ENCODE measurements at places on chromosomes 11 and 22.

GRCh38 chr22:45883811-45884170, 93.2 kb downstream of the WNT7B start:
- DNase-seq = no peak

- DNase-seq = no peak
These were observed 53.7 kb downstream of the TBC1D22A start for GRCh38 chr22:46815896-46816731.

DNA sequence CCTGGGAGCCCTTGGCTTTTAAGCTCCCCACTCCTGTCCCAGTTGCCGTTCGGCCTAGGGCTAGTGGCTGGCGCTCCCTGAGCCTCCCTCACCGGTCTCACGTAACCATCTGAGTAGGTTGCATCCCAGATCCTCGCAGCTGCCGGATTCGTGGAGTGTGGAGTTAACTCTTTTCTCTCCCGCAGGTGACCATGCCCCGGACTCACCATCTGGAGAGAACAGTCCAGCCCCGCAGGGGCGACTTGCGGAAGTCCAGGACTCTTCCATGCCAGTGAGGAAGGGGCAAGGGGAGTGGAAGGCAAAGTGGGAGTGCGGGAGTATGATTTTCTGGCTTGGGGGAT, 902 bp downstream of the MUS81 start:
- no peak for DNase-seq

DNA sequence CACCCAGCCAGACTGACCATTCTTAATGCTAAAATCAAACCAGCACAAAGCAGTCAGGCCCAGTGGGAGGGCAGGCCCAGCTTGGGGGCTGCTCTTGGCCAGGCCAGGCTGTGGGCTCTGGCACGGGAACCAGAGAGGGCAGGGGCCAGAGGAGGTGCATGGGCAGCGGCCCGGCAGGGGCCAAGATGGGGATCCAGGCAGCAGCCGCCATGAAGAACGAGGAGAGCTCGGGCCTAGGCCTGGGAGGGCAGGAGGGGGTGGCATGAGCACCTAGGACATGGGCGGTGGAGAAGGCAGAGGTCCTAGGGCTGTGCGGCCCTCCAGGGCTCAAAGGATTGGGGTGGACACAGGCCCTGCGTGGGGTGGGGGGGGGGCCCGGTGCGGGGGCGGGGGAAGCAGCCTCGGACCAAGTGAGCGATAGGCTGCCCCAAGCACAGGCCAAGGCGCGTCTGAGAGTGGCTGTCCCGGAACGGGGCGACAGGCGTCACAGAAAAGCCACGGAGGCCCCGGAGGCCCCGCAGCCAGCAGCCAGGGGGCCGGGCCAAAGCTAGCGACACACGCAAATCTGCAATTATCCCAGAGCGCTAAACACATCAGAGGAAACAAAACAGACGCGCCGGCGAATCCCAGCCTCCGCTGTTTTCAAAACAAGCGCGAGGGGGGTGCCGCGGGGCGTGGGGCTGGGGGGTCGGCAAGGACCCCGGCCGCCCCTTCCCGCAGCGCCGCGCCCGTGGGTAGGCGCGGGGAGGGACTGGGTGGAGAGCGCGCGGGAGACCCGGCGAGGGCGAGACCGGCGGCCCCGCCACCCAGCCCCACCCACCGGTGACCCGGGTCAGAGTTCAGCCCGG, 8.3 kb downstream of the PLXNB2 start:
- no peak for DNase-seq

DNA sequence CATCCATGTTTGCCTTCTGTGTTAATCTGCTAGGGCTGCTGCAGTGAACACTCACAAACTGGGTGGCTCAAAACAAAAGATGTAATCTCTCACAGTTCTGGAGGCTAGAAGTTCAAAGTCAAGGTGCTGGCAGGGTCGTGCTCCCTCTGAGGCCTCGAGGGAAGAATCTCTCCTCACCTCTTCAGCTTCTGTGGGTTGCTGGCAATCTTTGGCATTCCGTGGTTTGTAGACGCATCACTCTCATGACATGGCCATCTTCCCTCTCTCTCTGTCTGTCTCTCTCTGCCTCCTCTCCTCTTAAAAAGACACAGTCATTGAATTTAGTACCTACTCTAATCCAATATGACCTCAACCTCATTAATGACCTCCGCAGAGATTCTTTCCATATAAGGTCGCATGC, 78.8 kb downstream of the TSPAN18 start:
- no peak for DNase-seq

GRCh38 chr22:17250380-17251082, 31.3 kb upstream of the ADA2 start:
- DNase-seq = no peak

DNA sequence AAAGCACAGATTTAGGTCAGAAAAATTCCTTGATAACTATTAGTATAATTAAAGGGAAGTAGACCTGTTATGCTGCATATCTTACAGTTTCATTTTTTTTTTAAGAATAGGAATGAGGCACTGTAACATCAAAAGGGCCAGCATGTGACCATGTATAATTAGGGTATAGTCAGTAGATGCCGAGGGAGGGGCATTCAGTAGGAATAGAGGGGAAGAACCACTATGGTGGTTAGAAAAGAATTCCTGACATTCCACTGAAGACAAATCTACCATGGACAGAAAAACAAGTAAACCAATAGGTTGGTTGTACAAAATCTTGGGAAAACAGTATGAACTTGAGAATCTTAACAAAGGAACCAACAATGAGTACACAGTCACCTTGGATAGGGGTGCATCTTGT, 78.4 kb upstream of the CCDC179 start:
- DNase-seq = no peak

- no peak for DNase-seq
These were observed 3.3 kb downstream of the ZC3H12C start for GRCh38 chr11:110096496-110096895.

DNA sequence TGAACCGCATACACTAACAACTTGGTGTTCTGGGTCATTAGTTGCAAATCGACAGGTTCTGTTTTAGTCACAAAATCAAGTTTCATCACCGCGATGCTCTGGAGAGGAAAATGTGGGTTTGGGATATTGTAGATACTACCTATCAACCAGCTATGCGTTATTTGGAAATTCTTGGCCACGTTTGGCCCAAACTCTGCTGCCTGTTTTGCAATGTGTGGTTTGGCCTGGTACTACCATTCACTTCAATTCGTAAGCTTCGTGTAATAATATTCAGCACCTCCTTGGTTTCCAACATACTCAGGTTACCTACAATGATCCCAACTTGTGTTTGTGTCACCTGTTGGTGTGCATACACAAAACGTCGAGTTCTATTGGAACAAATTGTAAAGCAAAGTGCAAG, 16.2 kb upstream of the ACER3 start:
- no peak for DNase-seq

DNA sequence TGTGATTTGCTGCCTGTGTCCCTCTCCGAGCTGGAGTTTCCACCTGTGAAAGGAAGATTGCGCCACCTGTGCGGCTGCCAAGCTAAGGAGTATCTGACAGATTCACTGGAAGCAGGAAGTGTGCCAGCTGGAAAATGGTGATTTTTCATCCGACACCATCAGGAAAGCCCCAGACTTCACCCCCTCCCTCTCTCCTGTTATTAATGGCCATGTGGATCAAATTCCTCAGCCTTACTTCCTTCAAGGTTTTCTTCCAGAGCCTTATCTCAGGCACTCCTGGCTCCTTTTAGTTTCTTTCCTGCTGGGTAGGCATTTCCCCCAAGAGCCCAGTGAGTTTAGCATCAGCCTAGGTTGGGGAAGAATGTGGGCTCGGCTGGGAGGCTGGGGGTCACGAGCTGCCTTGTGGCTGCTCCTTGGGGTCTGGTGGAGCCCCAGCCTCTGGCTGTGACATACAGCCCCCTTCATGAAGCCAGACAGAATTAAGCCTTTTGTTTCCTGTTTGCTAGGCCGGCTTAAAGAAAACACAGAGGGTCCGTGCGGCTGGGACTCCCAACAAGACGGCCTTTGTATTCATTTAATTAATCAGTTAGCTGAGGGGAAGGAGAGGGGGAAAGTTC, 37.1 kb downstream of the PKNOX2 start:
- DNase-seq = no peak

DNA sequence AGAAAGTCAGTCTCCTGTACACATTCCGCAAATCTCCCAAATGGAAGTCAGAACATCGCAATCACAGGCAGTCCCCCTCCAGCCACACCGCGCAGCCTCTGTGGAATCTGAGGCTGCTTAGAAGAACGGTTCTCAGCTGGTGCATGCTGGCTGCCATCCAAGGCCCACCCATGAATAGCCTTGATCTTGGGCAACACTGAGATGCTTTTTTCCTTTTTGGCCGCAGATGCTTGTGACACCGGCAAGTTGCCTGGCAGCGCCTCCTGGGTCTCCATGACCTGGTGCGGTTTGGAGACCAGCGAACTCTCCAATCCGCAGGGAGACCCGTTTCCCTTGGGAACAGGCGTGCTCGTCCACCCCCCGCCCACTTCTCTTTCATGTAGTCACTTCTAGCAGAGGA, 26.3 kb upstream of the PHF21B start:
- DNase-seq = no peak

GRCh38 chr11:6618117-6619003, 862 bp downstream of the TPP1 start:
- no peak for DNase-seq

DNA sequence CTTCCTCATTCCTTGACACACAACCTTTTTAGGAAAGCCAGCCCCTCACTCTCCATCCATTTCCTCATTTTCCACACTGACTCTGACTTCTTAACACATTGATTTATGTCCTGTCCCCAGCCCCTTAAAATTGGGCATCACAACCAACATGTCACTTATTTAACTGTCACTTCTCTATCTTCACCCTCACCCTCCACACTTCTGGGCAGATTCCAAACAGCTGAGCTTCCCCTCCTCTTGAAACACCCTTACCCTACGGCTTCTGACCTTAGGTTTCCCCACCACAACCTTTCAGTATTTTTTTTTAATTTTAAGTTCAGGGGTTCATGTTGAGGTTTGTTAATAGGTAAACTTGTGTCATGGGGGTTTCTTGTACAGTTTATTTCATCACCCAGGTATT, 696.3 kb downstream of the DLG2 start:
- DNase-seq = no peak

DNA sequence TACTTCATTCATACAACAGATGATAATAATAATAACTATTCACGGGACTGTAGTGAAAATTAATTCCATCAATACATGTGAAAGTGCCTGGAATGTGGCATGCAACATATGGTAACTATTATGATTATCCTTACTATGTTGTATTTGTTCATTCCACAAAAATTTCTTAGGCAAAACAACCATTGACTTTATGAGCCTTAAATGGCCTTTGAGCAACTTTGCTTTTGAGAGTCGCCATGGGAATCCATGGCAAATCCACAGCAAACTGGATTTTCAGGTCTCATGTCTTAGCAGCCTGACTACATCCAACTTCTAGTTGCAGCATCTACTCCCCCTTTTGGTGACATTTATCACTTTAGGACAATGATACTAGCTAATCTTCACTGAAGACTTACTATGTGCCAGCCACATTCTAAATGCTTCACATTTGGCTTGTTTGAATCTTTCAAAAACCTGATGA, 56.8 kb downstream of the SLC1A2 start:
- DNase-seq = peak; percentile 76

DNA sequence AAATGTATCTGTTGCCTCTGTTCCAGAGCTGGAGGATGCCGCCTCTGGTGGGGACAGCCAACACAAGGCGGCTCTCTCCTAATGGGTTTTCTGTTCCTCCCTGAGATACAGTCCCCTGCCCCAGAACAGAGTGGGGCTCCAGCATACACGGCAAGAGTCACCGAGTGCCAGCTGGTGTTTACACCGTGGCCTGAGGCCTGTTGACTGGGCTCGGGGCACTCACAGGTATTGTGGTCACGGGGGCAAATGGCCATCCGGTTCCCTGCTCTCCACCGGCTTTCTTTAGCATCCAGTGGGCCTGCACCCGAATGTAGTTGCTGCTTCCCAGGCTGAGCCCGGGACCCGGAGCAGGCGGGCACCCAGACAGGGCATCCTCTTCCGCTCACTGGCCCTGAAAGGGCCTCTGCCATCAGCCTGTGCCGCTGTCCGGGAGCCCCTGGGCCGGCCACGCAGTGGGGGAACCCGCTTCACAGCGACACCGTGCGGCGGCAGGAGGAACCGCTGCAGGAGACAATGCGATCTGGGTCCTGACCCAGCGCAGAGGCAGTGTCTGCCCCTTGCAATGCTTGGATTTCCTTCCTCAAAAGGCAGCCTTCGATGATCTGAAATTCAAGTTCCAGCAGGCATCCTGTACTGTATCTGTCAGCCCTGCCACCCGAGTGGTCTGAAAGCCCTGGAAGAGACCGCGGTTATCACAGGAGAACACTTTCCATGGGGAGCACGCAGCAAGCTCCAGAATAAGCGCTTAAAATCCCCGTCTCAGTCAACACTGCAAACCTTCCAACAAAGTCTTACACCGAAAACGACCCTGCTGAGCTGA, 859 bp upstream of the KRTAP5-5 start:
- no peak for DNase-seq

DNA sequence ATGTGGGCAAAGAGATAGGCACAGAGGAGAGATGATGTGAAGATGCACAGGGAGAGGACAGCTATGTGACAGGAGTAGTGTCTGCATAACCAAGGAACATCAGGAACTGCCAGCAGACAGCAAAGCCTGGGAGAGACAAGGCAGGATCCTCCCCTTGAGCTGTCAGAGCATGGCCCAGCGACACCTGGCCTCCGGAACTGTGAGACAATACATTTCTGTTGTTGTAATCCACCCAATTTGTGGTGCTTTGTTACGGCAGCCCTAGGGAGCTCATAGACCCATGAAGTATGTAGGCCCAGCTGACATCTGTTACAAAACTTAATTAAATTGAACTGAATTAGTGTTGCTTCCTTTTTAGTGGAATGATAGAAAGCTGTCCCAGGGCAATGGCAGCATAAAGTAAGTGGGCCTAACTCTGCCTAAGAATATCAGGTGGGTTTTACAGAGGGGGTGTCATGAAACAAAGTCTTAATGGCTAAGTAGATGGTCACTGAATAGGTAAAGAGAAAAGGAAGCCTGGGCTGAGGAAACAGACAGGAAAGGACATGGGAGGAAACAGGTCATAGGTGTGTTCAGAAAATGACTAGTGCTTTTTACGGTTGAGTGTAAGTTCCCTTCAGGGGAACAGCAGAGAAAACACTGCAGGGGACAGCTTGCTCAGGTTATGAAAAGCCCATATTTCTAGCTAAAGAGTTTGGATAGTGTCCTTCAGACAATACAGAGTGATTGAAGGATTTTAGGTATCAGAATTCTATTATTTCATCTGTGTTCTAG, 24.8 kb downstream of the RASSF10 start:
- DNase-seq = no peak

GRCh38 chr11:3161309-3161708, 3.8 kb downstream of the OSBPL5 start:
- no peak for DNase-seq

DNA sequence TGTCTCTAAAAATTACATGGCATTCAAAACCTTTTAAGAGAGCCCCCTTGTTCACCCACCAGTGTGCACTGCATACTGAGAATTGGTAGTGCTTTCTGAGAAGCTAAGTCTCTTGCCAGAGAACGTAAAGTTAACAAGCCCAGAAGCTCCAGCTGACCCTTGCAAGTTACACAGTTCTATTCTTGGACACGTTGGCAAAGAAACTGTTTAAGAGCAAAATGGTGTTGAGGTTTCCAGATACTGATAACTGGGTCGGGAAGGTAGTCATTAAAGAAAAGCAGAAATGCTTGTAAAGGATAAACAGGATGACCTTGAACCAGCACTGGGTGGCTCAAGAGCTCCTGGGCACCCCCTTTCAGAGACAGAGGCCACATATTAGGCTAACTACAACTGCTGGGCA, 284.8 kb downstream of the CADM1 start:
- no peak for DNase-seq
